ENCODE measurements at places on chromosomes 6 and 20.

DNA sequence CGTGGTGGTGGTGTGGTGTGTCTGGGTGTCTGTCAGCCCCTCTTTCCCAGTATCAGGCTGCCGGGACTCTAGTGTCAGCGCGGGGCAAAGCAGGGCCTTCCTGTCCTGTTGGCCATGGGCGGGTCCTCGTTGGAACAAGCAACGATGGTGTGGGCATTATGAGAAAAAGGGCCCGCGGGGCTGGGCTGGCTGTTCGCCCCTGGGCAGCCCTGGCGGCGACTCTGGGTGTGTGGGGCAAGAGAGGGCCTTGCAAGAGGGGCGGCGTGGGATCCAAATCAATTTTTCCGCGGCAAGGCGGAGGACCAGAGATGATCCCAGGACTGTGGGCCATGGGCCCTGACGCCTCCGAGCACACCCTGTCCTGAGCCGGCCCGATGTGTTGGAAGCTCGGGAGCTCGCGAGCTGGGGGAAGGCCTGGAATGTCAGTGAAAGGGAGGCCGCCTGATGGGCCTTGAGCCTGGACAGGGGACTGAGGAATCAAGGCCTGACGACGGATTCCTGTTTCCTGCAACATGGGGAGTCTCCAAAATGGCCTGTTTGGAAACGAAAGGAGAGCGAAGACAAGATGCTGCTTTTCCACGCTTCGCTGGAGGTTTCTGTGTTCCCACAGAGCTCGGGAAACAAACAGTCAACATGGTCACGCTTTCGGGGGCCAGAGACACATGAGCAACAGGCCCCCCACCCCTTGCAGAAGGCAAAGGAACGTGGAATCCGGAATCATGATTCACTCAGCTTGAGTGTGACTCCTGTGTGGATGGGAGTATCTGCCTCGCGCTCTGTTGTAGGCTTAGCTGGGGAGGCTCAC lies 364.7 kb upstream of the DEFB115 start:
- no peak for DNase-seq

GRCh38 chr6:63672582-63673129 lies 37.1 kb downstream of the PHF3 start:
- DNase-seq, result no peak

GRCh38 chr6:70236343-70236742 lies 66.5 kb downstream of the COL9A1 start:
- DNase-seq, result no peak

DNA sequence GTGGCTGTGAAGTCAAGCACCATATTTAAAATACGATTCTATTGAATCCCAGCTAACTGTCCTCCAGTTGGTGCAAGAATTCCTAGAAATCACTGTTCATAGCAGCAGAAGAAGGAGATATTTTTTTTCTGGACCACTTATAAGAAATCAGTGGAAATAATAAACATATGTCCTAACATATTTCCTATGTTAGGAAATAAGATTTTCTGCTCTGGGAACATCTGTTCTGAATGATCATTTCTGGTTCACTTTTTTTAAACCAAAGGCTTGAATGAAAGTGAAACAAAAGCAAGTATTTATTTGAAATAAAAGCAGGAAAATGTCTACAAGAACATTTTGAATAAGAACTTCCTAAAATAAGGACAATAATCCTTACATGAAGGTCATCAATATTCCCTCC lies 138.9 kb upstream of the RALGAPA2 start:
- DNase-seq, result no peak

GRCh38 chr20:51062065-51062464 lies 39.2 kb upstream of the KCNG1 start:
- DNase-seq, result no peak

GRCh38 chr20:44733341-44734069 lies 12.2 kb upstream of the KCNK15 start:
- no peak for DNase-seq

DNA sequence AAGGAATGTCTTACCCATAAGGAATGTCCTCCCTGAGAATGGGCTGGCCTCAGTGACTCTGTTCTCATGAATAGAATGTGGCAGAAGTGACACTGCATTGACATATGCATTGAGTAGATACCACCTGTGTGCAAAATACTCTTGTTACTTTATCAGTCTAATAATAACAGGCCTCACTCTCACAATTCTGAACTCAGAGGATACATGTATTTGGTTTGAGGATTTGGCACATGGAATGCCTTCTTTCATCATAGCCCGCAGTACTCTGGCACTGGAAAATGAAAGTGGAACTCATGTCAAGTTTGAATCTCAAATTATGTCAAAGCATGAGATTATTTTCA lies 52.9 kb upstream of the PLCB4 start:
- DNase-seq, result no peak

GRCh38 chr6:105573556-105573955 lies 170.7 kb upstream of the PREP start:
- no peak for DNase-seq

DNA sequence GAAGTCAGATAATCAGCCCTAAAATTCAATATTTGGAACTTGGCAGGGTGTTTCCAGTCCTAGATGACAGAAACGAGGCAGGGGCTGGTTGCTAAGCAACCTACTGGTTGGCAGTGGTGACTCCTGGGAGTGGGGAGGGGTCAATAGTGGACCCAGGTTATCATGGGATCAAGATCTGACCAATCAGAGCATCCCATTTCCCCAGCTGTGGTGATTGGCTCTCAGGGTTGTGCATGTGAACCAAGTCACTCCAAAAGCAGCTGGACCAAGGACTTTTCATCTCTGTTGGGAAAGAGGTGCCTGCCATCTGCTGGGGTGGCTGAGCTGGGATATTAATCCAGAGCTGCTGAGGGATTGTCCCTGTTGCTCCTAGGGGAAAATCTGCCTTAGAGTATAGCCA lies 253.4 kb downstream of the PREX1 start:
- DNase-seq, result no peak

GRCh38 chr6:157376241-157376640 lies 4.7 kb upstream of the ZDHHC14 start:
- no peak for DNase-seq

DNA sequence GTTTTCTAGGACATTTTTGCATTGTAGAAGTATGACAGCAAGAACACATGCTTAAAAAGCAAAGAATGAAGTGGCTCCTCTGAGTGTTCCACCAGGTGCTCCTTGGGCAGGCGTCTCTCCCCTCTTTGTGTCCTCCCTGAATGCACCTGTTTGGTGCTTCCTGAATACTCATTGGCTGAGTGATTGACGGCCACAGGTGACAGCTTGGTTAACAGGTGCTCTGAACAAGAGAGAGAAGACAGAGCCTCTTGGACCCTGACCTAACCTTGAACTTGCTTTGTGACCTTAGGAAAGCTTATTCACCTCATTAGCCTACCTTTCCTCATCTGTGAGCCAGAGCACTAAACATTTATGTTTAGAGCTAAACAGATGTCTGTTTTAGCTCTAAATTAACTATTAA lies 93.7 kb downstream of the TULP4 start:
- DNase-seq, result no peak

GRCh38 chr6:44304282-44305199 lies 8.6 kb downstream of the AARS2 start:
- no peak for DNase-seq

- no peak for DNase-seq
These were observed 34.5 kb downstream of the ABRACL start for GRCh38 chr6:139062932-139063646.

DNA sequence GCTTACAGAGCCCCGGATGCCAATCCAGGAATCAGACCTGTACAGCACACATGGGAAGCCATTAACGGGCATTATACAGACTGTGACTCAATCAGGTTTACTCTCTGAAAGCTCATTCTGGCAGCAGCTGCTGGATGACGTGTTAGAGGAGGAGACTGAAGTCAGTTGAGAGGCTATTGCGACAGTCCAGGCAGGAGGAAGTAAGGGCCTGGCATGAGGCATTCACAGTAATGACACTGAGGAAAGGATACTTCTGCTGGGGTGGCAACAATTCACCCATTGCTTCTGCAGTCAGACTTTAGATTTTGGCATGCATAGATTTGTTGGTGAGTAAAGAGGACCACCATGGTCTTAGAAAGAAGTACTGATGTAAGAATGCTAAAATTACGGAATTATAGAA lies 151.0 kb upstream of the HEY2 start:
- DNase-seq, result no peak

DNA sequence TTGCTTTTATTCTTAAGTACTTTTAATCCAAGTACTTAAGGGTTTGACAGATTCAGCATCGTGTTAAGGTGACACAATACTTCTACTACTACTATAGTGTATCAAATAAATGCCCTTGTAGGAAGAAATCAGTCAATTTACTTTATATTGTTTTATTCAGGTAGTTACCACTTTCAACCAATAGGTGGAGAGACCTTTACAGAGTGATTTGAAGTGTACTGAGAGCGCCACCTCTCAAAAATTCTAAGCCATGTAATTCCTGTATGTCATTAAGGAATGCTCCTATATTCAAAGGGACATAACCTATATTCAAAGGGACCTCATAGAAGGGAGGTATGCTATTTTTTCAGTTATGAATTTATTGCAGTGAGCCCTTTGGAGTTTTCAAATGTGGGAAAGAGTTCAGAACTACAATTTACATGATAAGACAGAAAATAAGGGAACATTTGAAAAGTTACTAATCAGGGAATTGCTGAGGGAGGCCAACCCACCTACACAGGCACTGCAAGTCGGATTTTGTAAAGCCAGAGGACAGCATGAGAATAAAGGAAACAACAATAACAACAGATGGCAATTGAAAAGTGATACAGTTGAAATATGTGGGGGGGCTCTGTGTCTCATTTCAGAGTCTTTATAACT lies 955.6 kb downstream of the TBC1D32 start:
- no peak for DNase-seq

- no peak for DNase-seq
These were observed 77.8 kb downstream of the PKHD1 start for GRCh38 chr6:52009466-52010140.

- no peak for DNase-seq
These were observed 131.3 kb upstream of the B3GAT2 start for GRCh38 chr6:71088166-71088565.

GRCh38 chr6:36670271-36670670 lies 8.2 kb upstream of the CDKN1A start:
- DNase-seq, result no peak

DNA sequence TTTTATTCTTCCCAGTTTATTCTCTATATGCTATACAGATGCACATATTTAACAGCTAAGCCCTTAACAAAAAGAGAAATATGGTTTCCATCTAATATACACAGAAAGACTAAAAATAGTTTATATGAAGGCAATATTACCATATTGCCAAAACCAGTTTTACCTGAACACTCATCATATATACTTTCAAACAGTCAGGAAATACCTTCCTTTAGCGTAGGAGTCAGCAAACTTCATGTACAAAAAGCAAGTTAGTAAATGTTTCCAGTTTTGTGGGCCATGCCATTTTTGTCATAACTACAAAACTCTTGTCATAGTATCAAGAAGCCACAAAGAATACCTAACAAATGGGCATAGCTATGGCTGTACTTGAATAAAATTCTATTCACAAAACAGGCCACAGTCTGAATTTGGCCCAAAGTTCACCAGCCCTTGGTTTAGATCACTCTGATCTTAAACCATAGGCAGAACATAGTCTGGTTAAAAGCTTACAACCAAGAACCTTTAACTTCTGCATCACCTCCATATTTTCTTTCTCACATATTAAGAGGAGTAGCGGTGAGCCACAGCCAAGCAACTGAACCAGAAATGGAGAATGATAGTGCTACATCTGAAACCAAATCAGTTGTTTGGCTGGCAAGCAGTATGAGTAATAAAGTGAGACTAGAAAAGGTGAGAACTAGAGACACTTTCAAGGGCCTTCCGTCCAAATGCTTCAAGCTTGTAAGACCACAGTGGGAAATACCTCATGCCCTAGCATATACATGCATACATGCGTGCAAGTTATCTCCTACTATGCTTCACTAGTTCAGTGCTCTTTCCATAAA lies 116.6 kb downstream of the PTPRK start:
- DNase-seq, result no peak

GRCh38 chr6:157322792-157323254 lies 496 bp downstream of the TMEM242 start:
- no peak for DNase-seq

GRCh38 chr6:37812841-37813240 lies 6.7 kb upstream of the ZFAND3 start:
- no peak for DNase-seq

GRCh38 chr20:52731093-52731492 lies 241.1 kb upstream of the TSHZ2 start:
- DNase-seq, result no peak

DNA sequence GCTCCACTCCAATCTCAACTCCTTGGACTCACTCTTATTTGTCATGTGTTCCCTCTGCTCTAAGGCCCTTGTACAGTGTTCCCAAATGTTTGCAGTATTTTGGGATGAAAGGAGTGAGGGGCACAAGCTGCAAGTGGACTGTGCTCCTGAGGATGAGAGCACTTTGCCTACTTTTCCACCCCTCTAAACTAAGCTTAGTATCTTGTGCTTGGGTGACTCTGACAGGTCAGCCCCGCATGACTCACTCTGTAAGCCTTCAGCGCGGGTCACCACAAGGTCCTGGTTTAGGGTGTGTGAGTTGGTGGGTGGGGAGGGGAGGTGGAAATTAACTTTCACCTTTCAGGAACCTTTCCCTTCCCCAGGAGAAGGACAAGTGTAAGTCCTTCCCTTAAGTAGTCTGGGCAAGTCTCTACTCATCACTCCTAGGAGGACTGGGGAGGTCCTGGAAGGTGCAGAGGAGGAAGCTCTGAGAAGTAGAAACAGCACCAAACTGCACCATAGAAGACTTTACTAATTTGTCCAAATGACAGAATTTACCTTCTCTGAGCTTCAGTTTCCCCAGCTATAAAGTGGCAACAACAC lies 68.8 kb upstream of the EPB41L1 start:
- DNase-seq, result no peak

GRCh38 chr6:7267466-7268091 lies 45.4 kb downstream of the SSR1 start:
- DNase-seq, result no peak

DNA sequence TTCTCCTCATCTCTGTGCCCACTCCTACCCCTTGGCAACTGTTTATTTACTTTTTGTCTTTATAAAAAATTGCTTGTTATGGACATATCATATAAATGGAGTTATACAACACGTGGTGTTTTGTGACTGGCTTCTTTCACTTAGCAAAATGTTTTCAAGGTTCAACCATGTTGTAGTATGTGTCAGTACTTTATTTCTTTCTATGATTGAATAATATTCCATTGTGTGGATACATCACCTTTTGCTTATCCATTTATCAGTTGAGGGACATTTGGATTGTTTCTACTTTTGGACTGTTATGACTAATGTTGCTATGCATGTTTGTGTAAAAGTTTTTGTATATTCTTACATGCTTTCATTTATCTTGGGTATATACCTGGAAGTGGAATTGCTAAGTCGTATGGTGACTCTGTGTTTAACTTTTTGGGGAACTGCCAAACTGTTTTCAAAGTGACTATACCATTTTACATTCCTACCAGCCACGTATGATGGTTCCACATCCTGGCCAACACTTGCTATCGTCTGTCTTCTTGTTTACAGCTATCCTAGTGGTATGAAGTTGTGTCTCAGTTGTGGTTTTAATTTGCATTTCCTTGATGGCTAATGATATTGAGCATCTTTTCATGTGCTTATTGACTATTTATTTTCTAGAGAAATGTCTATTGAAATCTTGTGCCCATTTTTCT lies 84.4 kb downstream of the SLX4IP start:
- DNase-seq, result no peak

All from stimulated activated CD8-positive, alpha-beta memory T cell treated with anti-CD3 and anti-CD28 coated beads, Interleukin-2, amount 100 ng/mL, for 1 hour (primary cell).